CD4-positive, alpha-beta T cell treated with Interleukin-12 subunit alpha and Interleukin-12 subunit beta, for 1 hour (primary cell): ENCODE measurements at places on chromosomes 13 and 19.

GRCh38 chr19:38743394-38744297, 628 bp downstream of the CAPN12 start:
- no peak for DNase-seq

- DNase-seq, result no peak
These were observed 16.9 kb downstream of the DZIP1 start for GRCh38 chr13:95627590-95627989.

- DNase-seq, result no peak
These were observed 175.3 kb downstream of the FGF14 start for GRCh38 chr13:102226591-102226990.

- no peak for DNase-seq
These were observed 1237.7 kb upstream of the PCDH20 start for GRCh38 chr13:62653371-62653770.

DNA sequence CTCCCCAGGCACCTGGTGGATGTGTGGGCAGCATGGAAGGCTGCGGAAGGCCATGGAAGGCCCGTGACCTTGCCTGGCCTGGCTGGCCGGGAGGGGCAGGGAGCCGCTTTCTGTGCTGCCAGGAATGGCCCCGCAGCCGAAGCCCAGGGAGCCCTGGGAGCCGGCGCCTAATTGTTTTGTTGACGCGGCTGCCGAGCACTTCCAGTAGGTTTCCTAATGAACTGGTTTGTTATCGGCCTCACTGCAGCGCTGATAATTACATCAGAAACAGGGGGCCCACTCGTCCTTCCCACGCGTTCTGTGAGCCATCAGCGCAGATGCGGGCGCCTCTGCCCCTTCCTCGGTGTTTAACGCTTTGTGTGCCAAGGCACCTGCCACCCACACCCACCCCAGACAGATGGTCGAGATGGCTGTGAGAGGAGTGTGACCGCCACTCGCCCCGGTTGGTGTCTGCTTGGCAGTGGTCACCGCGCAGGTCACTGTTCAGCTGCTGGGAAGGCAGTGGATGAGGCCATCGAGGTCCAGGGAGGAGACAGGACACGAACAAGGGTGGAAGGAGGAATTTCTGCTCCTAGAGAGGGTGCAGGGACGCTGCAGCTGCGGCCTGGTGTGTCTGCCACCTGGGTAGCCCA, 124.5 kb downstream of the KDM4B start:
- no peak for DNase-seq

GRCh38 chr13:46232281-46232680, 20.6 kb downstream of the LRRC63 start:
- no peak for DNase-seq

DNA sequence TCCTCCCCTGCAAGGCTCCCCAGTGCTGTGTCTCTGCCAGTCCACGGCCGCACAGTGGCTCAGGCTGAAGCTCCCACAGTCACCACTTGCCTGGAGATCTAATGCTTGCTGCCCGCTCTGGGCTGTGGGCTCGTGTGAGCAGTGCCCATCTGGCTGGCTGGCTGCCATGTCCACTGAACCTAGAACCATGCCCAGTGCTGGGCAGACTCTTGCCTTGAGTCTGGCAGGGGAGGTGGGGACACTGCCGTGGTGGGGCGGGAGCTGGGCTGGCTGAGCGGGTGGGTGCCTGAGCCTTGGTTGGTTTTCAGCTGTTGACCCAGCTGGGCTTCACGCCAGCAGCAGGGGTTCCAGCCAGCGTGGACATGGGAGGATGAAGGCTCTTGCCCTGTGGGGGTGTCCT, 52.3 kb downstream of the CRTC1 start:
- DNase-seq, result no peak

GRCh38 chr13:75855216-75855615, 219.1 kb downstream of the LMO7 start:
- no peak for DNase-seq

DNA sequence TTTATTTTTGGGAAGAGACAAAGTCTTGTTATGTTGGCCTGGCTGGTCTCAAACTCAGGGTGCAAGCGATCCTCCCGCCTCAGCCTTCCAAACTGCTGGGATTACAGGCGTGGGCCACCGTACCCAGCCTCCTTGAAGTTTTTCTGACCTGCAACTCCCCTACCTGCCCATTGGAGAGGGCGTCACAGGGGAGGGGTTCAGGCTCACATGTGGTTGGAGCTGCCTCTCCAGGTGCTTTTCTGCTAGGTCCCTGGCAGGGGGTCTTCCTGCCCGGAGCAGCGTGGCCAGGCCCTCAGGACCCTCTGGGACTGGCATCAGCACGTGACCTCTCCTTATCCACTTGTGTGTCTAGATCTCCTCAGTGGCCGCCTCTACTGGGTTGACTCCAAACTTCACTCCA, 27.2 kb downstream of the LDLR start:
- no peak for DNase-seq

DNA sequence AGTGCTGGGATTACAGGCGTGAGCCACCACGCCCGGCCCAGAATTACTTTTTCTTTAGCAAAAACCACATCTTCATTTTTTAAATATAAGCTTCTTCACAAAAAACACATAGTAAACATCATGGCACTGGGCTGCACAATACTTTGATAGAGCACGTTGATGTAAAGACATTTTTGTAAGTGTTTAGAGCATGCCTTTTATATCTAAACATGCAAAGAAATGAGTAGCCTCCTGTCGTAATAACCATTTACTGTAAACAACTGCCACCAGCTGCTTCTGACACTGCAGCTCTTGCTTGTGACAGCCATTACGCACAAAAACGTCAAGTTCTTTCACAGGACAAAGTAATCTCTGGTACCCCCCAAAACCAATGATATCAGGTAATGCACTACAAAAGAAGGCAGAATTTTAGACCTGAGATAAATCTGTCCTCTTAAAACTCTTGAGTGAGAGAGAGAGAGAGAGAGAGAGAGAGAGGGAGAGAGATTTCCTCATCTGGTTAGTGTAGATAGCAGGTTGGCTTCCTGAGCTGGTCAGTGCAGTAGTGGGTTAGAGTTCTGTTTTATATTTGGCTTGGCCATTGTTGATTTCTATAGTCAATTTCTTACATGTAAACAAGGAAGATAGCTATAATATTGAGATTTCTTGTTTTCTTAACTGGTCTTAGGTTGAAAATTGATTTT, 6.7 kb upstream of the ZNF548 start:
- DNase-seq, result no peak
